C1 segment of cervical spinal cord (tissue), 14 donors: ENCODE measurements at places on chromosomes 3 and 15.

DNA sequence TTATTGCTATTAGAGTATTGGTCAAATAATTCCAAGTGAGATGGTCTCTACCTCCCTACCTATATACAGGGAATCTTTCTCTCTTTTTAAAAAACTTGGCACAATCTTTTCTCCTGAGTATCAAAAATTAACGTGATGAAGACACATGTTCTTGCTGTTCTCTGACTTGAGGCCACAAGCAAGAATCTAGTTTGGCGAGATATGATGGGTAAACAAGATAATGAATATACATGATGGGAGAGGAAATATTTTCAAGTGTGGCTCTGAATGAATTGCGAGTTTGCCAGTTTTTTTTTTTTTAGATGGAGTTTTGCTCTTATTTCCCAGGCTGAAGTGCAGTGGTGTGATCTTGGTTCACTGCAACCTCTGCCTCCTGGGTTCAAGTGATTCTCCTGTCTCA lies 11.6 kb downstream of the NR1D2 start:
- no peak for DNase-seq

DNA sequence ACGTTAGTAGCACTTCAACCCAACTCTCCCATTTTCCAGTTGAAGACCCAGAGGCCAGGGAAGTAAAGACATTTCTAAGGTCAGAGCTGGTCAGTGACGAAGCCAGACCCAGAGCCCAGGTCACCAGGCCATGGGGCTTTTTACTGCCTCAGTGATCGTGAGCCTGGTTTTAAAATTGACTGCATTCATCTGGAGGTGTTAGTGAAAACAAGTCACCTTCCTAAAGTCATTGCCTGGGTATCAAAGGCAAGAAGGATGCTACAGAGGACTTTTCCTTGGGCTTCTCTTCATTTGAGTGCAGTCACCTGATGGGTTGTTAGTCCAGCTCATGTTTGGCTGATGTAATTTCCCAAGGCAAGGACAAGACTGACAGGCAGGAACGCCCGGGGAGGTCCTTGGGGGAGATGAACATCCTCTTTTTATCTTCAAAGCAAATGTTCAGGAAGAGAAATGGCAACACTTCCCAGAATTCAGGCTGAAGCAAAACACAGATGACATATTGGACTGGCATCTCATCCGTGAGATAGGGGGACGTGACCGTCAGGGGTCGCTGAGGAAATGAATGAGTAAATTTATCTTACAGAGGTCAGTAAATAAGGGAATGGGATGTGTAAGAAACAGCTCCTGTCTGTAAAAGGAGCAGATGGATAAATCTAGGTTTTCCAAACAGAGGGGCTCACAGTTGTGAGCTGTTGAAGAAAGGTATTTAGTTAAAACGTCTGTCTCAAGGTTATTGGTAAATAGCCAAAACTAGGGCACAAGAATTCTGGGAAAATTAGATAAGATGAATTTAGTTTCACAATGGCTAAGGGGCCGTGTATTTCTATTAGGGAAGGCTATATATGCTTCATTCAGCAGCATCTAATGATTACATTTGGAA lies 201.2 kb downstream of the OPA1 start:
- no peak for DNase-seq

GRCh38 chr3:52231502-52232278 lies 6.2 kb upstream of the TLR9 start:
- peak; percentile 36 for DNase-seq

DNA sequence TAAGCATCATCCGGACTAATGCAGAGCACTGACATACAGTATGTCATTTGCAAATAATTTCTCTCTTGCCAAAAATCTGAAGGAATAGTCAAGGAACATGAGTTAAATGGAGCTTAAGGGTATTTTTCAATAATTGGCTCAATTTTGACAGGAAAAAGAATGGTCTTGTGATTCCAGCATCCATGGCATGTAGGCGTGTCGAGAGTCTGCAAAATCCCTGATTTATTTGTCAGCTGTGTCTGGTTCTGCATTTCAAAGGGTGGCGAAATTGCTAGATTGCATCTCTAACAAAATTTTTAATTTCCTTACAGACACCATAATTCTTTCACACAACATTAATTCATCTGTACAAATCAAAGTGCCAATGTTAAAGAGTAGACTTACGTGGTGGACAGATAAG lies 65.4 kb upstream of the TBC1D23 start:
- no peak for DNase-seq

DNA sequence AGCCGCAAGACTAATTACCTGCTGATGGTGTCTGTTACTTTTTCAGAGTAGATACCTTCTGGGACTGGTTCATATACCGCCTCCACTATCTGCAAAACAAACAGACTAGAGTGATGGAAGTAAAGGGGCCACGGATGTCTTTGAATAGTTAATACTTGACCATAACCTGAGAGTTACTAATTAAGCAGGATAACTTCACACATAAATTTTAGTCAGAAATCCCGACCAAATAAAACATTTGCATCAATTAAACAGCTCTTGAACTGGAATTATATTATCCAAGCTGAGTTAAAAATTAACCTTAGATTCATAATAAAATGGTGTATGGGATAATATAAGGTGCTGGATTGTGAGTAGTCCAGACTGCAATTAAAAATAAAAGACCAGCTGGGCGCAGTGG lies 167.7 kb downstream of the NEK10 start:
- DNase-seq: no peak
